ENCODE measurements at places on chromosomes 6 and 20.

DNA sequence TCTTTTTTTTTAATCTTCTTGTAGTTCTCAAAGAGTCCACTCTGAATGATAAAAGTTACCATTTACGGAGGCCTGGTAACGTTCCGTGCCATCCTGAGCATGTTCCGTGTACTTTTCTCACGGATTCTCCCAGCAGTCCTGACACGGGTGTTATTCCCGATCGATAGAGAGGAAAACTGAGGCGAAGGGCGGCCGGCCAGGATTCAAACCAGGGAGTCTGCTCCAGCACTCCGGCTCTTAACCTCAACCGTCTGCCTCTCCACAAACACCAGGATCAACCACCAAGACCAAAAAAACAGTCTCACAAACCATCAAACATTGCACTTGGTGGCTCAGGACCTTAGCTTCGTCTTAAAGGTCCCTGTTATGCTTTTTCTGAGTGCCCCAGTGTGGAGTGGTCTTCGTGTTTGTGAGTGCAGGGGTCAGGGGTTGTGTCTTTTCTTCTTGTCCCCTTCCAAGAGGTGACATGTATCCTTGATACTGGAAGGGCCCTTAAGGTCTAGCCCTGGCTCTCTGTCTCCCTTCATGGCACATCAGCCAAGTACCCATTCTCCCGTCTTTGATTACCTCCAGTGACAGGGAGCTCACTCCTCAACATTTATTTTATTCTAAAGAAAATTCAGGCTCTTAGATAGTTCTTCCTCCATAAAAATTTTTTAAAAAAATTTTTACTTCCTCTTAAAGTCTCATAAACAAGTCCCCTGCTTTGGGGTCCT, 35.1 kb downstream of the SRC start:
- no peak for DNase-seq

DNA sequence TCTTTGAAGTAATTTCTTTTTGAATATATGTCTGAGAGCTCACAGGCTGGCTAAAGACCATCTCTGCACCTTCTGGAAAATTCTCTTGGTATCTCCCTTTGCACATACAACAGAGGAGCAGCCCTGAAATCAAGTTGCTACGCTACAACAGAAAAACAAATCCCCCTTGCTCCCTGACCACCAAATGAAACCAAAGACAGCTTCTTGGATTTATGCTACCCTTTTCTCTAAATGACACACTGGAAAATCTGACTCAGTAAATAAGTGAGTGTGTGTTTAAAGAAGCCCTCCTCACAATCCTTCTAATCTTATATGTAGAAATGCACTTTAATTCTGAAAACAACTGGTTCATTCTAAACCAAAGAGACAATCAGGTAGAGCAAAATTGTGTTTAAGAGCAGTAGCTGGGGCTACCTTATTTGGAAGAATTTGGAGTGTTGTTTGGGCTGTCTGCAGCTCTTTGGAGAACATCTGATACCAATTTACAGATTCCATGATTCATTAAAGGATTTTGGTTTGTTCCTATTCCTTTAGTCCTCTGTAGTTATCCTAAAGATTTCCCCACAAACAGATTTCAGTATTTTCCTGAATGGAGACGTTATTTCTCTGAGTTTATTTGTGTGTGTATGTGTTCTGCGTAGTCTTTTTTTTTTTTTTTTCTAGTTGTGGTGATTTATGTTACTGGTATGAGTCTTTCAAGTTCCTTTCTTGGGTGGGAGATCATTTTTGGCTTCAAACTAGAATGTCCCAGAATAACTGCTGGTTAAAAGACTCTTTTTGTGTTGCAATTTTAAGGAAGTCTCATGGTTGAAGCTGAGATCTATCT, 36.4 kb upstream of the UTRN start:
- DNase-seq = no peak

DNA sequence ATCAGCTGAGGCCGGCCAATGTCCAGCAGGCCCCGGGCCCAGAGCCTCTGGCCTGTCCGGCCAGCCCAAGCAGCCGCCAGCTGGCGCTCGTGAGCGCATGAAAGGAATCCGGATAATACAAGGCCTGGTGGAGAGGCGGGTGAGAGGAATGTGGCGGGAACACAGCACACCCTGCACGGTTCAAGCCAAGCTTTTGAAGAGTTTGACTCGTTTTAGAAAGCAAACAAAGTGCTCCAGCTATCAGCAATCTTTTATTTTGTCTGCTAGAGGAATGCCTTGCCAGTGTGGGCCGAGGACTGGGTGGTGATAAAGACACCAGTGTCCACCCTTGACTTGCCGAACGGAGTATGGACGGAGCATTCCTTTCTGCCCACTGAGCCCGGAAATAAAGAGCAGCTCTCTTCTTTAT, 9.3 kb upstream of the NEDD9 start:
- no peak for DNase-seq

DNA sequence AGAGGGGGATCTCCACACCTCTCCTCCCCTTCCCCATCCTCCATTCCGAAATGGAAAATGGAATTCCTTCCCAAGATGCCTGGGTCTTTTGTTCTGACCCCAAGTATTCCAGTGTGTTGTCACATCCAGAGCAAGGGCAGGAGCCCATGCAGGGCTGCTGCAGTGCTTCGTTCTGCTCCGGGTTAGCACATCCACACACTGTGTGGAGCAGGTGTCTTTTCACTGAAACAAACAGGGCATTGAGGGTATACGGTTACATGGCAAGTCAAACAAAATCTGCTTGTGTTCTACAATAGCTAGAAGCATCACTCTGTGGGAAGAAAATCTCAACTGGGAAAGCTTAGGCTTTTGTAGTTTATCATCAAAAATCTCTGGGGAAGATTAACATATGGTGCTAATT, 56.9 kb downstream of the LYRM2 start:
- no peak for DNase-seq

- no peak for DNase-seq
These were observed 6.4 kb downstream of the ACSS1 start for GRCh38 chr20:25051386-25052155.

DNA sequence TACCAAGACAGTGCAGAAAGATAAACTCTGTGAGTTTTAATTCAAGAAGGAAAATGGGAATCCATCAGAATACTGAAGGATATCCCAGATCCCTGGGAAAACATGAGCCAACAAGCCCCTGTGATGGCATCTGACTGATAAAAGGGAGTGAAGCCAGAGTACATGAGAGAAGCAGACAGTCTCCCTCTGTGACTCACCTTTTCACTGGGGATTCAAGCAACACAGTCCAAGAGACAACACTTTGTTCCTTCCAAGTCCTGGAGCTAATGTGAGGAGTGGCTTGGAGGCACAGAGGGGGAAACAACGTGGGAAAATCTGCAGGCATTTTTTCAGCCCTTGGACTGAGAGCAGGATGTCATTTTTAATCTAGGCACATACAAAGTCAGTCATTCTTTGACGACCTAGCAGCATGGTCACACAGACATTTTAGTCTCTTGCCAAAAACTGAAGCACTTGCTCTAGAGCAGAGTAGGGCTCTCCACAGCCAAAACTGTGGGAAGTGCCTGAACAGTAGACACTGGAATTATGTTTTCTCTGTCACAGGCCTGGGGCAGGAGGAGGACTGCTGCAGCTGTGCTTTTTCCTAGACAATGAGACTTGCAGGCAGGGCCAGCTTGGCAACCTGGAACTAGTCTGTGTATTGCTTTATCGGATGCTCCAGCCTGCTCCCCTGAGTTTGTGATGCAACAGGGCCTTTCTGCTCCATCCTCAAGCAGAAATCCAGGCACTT, 465.0 kb upstream of the GJE1 start:
- DNase-seq = no peak

DNA sequence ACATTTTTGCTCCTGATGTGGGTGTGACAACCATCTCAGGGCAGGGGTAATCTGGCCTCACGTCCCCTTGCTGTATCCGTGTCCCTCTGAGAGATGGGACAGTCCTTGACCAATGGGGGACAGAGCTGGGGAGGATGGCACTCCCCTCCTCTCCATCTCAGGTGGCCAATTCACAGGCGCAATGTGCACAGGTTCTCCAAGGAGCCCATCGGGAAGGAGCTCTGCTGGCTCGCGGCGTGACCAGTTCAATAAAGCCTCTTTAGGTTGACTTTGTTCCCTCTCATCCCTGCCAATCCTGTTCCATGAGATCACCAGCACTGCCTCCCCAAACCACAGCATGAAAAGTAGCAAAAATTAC, 196.3 kb upstream of the SLC24A3 start:
- no peak for DNase-seq

DNA sequence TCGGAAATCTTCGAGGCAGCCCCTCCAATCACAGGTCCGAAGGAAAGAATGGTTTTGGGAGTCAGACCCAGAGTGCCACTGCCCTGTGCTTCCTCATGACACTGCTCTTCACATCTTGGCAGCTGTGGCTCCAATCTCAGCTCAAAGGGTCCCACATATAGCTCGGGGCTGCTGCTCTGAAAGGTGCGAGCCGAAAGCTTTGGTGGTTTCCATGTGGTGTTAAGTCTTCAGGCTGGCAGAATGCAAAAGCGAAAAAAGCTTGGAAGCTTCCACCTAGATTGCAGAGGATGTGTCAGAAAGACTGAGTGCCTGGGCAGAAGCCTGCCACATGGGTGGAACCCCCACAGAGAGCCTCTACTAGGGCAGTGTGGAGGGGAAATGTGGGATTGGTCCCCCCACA, 314.3 kb upstream of the CHD6 start:
- DNase-seq = no peak

Data from T-helper 17 cell (primary cell).